ENCODE measurements at places on chromosomes 4 and X.

DNA sequence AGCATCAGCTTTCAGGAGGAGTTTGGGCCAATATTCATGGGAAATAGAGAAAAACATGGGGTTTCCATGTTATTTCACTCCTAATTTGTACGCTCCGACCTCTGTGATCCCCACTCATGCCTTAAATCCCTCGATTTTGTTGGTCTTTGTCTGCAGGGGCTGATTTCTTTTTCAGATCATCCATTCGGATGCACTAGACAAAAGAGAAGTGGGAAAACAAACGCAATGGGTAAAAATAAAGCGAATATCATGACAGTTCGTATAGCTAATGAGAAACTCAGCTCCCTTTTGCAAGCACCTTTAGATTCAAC, 139.1 kb upstream of the PLAC1 start:
- no peak for DNase-seq

DNA sequence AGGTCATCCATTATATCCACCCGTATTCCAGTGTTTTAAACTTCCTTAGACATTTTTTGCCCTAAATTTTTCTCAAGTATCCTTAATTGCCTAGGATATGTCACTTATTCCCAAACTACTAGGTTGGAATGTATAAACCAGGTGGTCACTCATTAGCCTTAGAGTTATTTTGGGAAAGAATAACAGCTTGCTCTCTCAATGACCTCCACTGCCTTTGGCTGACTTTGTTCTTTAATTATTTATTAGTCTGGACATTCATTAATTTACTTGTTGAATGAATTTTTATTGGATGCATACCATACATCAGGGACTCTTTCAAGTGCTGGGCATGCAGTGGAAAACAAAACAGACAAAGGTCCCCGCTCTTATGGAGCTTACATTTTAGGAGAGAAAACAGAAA, 609.3 kb upstream of the IGFBP7 start:
- DNase-seq: no peak

GRCh38 chrX:68018248-68019203, 414.8 kb downstream of the OPHN1 start:
- DNase-seq: no peak

DNA sequence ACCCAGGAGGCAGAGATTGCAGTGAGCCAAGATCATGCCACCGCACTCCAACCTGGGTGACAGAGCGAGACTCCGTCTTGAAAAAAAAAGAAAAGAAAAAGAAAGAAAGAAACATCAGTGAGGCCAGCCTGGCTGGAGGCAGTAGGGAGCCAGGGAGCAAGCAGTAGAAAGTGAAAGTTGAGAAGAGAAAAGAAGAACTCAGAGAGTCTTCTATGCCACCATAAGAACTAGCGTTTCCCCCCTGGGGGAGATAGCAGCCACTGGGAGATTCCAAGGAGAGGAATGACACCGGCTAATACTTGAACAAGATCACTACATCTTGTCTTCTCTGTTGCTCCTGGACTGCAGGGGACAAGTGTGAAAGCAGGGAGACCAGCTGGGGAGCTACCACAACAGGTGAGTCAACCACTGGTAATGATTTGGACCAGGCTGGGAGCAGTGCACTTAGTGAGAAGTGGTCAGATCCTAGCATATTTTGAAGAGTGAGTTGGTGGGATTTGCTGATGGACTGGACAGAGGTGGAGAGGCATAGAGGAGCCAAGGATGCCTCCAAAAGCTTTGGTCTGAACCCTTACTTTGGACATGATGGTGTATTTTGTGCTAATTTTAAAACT, 33.4 kb downstream of the SLC2A9 start:
- no peak for DNase-seq

DNA sequence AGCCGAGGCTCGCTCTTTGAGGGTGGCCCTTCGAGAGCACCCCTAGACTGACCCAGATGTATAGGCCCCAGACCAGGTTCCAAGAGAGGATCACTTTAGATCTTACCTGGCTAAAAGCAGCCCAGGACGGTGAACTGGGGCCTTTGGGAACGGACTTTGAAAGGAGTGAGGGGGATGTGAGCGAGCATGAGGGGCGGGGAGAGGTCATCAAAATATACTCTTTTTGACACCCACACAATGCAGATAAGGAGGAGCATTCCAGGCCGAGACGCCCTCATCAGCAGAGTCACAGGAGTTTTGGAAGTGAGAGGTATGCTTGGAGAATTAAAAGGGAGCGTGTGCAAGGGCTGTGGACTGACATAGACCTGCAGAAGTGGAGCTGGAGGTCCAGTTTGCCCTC, 528 bp downstream of the NSDHL start:
- no peak for DNase-seq

GRCh38 chr4:54542119-54542438, 115.7 kb upstream of the KIT start:
- no peak for DNase-seq

- no peak for DNase-seq
Measured at GRCh38 chr4:25938366-25938765, 24.3 kb downstream of the SMIM20 start.

DNA sequence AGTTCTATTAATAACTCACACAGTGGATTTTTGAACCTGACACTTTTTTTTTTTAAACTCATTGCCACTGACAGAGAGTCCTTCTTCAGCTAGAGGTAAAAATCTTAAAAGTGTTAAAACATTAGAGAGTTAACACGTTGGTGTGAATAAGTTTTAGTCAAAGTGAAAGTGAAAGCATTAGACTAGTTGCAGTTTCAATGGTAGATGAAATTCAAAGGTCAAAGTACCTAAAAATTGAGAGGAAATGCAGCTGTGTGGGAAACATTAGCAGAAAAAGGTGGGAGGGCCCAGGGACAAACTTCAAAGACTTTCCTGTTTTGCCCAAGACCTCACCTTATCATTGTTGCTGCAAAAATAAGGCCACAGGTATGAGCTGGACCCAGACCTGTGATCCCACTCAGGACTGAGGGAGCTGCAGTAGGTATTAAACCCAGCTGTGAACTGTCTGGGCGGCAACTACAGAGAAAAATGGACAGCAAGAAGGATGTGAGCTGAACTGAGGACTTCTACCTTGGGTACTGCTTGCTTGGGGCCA, 17.6 kb upstream of the GABRA4 start:
- no peak for DNase-seq

DNA sequence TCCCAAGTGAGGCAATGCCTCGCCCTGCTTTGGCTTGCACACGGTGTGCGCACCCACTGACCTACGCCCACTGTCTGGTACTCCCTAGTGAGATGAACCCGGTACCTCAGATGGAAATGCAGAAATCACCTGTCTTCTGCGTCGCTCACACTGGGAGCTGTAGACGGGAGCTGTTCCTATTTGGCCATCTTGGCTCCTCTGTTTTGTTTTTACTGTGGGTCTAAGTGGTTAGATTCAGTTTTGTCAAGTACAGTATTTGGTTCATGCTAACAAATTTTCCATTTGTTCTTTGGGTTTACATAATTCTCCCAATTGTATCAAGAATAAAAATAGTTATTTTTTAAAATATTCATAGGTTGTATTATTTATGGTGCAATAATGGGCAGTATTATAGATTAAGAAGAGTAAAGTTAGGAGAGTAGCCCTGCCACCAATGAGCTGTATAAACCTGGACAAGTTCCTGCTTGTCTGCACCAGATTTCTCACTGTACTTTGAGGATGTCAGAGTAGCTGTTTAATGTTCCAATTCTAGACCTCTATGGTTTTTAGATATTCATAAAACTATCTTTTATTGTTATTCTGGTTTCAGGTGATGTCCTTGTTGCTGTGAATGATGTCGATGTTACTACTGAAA, 23.4 kb downstream of the INTU start:
- no peak for DNase-seq

DNA sequence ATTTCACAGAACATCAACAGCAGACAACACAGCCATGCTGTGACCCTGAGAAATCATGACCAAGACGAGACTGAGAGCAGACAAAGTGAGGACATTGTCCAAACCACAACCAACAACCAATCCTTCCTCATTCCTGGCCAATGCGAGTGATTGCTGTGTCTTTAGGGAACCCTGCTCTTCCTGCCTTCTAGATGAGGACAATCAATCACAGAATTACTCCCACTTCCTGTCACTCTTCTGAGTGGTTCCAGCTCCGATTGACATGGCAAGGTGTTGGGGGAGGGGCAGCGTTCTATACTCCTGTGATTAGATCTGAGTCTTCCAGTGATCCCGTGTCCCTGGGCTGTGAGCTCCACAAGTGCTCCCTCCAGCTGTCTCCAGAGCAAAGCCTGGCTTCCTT, 227.8 kb downstream of the STIM2 start:
- DNase-seq: no peak

DNA sequence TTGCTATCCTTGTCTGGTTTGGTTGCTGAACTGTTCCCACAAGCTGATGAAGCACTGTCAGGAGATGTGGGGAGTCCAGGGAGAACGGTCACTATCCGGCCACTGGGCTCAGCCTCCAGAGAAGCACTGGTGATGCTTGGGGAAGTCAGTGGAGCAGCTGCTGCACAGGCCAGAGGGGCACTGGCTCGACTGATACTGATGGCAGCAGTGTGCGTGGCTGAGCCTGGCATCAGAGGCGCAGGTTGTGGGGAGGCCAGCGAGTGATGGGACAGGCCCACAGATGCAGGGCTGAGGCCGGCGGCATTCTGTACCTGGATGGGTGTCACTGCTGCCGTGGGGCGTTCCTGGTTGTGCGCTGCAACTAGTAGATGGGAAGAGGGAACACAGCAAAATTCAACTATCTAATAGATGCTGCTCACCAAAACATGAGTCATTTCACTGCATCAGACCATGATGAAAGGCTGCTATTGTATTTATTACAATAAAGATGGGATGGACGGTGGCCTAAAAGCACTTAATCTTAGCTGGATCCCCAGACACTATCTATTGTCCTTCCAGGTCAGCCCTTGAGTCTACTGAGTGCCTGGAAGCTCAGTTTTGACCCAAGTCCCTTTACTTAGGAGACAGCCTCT, 106.3 kb upstream of the CBR4 start:
- no peak for DNase-seq

DNA sequence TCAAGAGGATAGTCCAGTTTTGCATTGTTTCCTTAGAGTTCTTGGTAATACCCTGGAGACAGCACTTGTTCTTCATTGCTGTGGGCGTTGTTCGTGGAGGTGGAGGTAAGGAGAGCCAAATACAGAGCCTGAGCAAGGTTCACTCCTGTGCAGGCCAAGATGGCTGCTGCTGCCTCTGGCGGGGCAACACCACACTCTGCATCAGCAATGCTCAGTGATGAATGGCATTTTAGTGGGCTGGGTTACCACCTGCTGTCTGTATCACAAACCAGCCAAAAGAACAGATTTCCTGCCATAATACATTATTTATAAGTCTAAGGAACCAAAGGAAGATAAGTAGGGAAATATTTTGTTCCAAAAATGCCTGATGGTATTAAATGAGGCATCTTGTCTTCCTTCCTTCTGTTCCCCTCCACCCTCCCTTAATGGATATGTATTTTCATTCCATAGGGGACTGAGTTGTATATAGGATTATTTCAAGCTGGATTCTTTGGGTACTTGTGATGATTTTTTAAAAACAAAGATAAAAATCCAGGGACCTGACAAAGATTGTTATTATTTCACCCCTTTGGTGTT, 61.6 kb upstream of the LIMCH1 start:
- no peak for DNase-seq
